ENCODE measurements at places on chromosomes 1 and 21.

- no peak for DNase-seq
Measured at GRCh38 chr1:167791281-167792187, 69.8 kb downstream of the MPZL1 start.

DNA sequence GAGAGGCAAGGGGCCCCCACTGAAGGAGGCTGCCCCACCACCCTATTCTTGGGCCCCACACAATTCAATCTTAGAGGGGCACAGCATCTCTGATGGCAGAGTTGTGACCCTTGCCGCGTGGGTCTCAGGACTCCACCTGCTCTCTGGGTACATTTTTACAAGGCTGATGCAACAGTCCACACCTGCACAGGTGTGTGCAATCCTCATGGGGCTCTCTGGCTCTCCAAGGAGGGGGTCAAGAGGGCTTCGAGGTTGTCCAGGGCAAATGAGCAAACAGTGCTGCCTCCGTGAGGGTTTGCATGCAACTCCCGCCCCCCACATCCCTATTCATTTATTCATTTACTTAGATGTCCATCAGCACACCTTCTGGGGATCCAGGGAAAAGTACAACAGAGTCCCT lies 81.6 kb upstream of the IFFO2 start:
- DNase-seq, result no peak

DNA sequence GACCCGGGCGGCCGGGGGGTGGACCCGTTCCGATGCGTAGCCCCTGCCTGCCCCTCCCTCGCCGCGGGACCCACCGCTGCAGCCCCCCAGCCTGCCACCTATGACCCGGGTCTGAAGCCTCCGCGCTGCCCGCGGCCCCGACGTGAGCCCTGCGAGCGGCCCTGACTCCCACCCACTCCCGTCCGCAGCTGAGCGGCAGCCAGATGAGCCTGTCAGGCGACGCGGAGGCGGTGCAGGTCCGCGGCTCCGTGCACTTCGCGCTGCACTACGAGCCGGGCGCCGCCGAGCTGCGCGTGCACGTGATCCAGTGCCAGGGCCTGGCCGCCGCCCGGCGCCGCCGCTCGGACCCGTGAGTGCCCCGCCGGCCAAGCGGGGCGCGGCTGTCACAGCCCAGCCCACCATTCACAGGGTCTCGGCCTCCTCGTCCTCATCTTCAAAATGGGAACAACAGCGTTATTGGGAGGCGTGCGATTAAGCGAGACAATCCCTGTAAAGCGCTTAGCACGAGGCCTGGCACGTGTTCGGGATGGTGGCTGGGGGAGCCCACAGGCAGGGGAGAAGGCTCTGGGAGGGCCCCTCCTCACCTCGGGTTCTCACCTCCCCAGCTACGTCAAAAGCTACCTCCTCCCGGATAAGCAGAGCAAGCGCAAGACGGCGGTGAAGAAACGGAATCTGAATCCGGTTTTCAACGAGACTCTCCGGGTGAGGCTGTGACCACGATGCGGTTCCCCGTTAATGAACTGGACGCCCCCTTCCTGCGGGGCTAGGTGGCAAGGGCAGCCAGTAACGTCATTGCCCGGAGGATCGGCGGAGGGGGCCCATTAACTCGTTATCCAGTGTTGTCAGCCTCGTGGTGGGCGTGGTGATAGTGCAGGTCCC lies 8.2 kb downstream of the SYTL1 start:
- DNase-seq, result peak; percentile 81

- DNase-seq, result no peak
Measured at GRCh38 chr1:115021145-115021544, 8.5 kb upstream of the TSHB start.

GRCh38 chr1:233843525-233844204 lies 60.8 kb upstream of the SLC35F3 start:
- DNase-seq, result no peak

GRCh38 chr1:229101011-229101871 lies 169.7 kb upstream of the RAB4A start:
- DNase-seq, result no peak

GRCh38 chr1:67312615-67313014 lies 4.9 kb downstream of the IL12RB2 start:
- DNase-seq, result no peak

GRCh38 chr1:193609592-193609991 lies 423.2 kb upstream of the B3GALT2 start:
- DNase-seq, result no peak

GRCh38 chr1:224784265-224785039 lies 145.0 kb upstream of the DNAH14 start:
- no peak for DNase-seq

GRCh38 chr1:41479000-41479807 lies 5.3 kb downstream of the EDN2 start:
- DNase-seq, result no peak

DNA sequence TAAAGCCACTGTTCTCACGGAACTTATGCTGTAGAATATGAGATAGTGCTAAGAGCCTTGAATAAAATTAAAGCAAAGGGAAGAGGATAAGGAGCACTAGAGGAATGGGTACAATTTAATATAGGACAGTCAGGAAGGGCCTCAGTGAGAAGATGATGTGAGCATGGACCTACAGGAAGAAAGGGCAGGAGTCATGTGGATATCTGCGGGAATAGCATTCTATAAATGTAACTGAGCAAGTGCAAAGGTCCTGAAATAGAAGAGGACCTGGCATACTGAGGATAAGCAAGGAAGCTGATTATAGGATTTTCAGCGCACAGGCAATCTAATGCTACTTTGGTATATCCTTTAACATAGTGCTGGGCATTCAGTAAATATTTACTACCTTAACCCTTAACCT lies 12.6 kb upstream of the BCAS2 start:
- DNase-seq, result no peak

- no peak for DNase-seq
Measured at GRCh38 chr1:230804396-230804795, 57.2 kb downstream of the CAPN9 start.

DNA sequence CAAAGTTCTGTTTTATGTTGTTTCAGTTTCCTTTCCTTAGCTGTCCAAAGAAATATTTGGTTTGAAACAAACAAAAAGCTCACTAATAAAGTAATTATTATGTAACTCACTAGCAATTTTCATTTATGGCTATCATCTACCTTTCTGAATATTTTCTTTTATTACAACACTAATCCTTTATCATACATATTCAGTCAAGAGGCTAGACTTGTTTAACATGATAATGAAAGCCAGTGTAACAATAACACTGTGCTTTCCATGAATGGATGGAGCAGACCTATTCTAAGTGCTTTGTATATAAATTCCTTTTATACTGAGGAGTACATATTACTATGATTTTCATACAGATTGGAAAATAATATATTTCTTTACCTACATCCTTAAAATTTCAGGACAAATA lies 972.8 kb upstream of the ADGRL4 start:
- no peak for DNase-seq

DNA sequence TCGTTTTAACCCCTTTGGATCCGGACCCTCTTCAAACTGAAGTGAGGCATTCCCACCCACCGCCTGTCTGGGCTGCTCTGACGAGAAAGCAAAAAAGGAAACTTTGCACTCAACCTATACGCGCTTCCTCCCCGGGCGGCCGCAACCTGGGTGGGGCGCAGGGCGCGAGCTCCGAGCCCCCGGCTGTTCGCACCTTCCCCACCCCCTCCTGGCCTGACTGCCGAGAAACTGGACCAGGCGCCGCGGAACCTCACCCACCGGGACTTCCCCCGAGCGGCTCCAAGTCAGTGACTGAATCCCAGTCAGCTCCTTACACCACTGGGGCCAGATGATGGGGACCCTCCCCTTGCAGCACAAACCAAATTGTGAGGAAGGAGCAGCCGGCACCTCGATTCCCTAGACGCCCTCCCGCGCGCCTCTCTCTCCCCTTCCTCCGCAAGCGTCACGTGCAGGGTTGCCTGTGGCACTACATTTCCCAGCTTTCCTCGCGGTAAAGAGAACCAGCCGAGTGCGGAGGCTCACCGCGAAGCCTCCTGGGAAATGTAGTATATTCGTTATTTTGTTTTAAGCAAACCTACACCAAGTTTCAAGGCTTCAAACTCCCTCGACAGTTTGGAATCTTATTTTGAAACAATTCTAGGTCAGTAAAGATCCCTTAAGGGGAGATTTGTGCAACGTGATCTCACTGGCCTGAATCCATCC lies at the start of gene RAB29:
Gene RAB29, minus strand, starts transcription at position 468 of the 702 bp plus-strand sequence. CDS start 526 bp downstream, outside the sequence.
- peak; percentile 78 for DNase-seq

DNA sequence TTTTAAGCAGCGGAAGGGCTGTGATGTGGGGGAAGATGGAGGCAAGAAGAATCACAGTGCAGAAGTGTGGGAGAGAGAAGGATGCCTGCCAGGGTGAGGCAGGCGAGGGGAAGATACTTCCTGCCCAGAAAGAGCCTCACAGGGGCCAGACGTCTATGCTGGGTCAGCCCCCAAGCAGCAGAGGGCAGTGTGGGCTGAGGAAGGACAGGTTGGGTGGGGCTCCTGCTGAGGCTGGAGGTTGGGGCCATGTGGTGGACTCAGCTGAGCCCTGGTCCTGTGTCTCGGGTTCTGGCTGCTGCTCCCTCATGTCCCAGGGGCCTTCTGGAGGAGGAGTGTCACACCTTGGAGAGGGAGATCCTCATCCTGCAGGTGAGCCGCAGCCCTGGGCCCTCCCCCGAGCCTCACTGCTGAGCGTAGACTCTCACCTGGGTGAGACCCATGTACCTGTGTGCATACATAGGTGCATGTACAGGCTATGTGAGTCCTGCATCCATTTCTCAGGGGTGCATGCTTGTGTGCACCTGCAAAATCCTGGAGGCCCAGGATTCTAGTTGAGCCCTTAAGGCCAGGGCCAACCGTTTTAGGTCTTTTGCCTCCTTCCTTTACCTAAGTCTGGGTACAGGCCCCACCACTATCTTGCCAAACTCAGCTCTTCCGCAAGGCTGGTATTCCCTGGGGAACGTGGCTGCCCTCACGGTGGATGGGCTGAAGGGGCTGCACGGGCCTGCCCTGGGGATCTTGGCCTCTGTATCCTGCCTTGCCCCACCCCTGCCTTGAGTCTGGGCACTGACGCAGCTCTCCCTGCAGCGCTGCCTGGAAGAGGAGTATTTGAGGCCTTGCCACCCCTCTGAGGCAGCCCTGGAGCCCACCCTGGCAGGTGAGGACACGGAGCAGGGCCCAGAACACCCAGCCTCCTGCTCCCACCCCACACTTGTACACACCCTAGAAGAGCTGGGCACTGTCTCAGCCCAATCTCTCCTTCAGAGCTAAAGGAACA lies 3.7 kb downstream of the CCDC24 start:
- no peak for DNase-seq

DNA sequence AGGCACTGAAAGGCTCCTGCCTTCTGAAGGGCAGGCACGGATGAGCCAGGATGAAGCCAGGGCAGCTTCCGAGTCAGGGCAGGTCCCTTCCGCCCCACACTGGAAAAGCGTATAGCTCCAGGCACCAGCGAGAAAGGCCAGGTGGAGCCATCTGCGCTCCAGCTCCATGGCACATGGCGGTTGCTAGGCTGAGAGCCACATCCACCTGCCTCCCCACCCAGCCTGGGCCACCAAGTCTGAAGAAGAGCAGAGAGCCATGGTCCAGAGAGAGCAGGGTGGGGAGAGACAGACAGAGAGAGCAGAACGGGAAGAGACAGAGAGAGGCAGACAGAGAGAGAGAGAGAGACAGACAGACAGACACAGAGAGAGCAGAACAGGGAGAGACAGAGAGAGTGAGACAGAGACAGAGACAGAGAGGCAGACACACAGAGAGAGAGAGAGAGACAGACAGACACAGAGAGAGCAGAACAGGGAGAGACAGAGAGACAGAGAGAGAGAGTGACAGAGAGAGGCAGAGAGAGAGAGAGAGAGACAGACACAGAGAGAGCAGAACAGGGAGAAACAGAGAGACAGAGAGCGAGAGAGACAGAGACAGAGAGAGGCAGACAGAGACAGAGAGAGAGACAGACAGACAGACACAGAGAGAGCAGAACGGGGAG lies 5.2 kb downstream of the FNDC10 start:
- DNase-seq, result no peak

DNA sequence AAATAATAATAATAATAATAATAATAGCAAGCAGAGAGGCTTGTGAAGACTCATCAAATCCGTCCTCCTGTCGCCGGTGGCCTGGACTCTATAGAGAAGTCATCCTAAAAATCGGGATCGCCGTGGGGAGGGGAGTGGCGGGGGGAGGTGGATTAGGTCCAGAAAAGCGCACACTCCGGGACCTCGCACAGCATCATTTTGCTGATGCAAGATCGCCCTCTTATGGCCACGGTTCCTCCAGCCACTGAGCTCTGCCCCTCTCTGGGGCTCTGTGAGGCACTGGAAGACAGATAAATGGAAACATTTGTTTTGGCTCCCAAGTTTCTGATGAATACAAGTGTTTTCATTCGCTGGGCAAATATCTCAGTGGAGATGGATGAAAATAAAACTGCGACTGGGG lies 612.0 kb downstream of the MATN1 start:
- peak; percentile 53 for DNase-seq

DNA sequence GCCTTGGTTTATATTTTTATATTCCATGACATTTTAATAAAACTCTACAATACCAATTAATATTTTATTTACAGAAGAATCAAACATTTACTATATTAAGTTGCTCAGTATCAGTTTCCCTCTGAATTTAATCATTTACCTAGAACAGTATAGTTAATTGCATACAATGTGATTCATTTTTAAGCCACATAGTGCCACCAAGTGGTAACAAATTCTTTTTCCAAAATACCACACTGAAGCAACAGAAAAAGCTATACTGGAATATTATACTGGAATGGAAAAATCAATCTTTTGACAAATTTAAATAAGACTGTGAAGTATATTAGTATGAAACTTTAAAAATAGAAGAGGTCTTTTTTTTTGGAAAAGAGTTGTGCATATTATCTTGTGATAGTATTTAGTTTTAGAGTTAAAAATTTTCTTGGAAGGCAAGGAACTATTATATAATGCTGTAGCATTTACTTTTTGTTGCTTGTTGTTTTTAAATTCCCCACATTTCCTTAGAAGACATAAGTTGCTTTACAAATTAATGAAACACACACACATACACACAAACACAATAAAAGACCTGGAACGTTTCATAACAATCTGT lies 57.3 kb downstream of the ZNF644 start:
- peak; percentile 55 for DNase-seq

- DNase-seq, result no peak
Measured at GRCh38 chr1:233256191-233256590, 39.3 kb downstream of the PCNX2 start.

DNA sequence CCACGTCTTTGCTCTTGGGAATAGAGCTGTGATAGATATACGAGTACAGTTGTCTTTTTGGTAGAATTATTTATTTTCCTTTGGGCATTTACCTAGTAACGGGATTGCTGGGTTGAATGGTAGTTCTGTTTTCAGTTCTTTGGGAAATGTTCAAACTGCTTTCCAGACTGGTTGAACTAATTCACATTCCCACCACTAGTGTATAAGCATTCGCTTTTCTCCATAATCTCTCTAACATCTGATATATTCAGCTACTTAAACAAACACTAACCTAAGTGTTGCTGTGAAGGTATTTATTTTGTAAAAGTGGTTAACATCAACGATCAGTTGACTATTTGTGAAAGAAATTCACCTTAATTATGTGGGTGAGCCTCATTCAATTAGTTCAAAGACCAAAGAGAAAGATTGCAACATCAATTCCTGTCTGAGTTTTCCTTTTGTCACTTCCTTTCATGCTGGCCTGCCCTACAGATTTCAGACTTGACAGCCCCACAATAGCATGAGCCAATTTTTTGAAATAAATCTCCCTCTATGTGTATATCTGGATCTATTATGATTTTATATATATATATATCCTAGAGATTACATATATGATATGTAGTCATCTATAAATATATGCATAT lies 26.7 kb upstream of the DUSP10 start:
- no peak for DNase-seq
